ENCODE measurements at places on chromosomes 7 and 10. TPM values are rescaled to one million over a fixed set of nuclear protein-coding genes. Genes with fewer than 3 reads are reported as not detected.
A peak's percentile ranks its signal among the peaks of the same experiment; 100 is the strongest.

The C7orf33 gene
- total RNA-seq = not detected

- no peak overlapping the region for H3K27ac ChIP-seq
- no peaks in the 10 kb centered on the region for H3K36me3 ChIP-seq
- no peak for DNase-seq
- no peaks in the 10 kb centered on the region for H3K4me1 ChIP-seq
Observed at GRCh38 chr10:104806801-104807200, 165.7 kb downstream of the SORCS3 start.

GRCh38 chr10:58322072-58322834 lies 12.6 kb upstream of the UBE2D1 start:
- no peaks in the 10 kb centered on the region for H3K36me3 ChIP-seq
- H3K4me1 ChIP-seq = no peaks in the 10 kb centered on the region
- H3K27ac ChIP-seq = no peak overlapping the region
- DNase-seq = peak; percentile 11

The ITGB1 gene
- total RNA-seq = 1,331 TPM

DNA sequence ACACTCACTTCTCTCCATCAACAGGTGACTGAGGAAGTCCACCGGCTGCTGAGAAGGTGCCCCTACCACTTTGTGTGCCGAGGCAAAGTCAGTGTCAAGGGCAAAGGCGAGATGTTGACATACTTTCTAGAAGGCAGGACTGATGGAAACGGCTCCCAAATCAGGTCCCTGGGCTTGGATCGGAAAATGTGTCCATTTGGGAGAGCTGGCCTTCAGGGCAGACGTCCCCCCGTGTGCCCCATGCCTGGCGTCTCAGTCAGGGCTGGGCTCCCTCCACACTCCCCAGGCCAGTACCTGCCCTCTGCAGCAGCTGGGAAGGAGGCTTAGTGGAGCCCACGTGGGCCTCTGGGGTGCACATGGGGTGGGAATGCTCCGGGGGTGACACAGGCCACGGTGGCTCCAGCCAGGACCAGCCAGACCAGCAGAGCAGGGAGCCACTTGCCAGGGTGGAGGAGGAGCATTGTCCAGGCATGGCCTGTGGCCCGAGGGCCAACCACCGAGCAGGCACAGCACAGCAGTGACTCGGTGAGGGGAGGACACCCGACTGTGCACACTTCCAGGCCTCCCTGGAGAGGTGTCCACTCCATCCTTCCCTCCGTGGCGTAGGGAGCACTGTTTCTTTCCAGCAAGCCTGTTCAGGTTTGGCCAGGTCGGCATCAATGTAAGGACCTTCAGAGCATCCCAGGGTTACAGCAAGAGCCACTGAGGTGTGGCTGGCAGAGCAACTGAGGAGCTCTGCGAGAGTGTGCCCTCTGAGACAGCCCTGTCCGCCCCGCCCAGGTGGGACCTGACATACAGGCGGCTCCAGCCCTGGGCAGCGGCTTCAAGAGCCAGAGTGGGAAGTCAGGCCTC lies 139.7 kb downstream of the ADCY1 start:
- no peak overlapping the region for H3K4me3 ChIP-seq
- DNase-seq = no peak
- H3K27ac ChIP-seq = no peak overlapping the region
- no peaks in the 10 kb centered on the region for H3K4me1 ChIP-seq
- no peaks in the 10 kb centered on the region for H3K36me3 ChIP-seq
- peaks cover 9% of the 10 kb centered on the region for H3K27me3 ChIP-seq

The ADAMTS14 gene
- under 0.01 TPM for total RNA-seq

DNA sequence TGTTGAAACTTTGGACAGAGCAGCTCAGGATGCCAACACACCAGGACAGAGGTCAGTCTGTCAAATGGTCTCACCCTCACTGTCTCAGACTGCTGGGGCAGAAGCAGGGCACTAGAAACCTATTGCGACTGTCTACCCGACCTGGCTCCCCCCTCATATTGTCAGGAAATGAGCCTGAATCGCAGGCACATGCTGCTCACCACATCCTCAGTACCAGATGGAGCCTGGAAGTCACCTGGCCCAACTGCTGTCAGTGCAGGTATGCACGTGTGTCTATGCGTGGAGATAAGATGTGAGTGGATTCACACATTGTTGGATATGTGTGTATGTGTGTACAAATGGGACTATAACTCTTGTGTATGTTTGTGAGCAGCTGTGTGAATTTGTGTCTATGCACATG lies 3.2 kb upstream of the CDHR1 start:
- peaks cover 38% of the 10 kb centered on the region for H3K27me3 ChIP-seq
- DNase-seq = no peak
- H3K36me3 ChIP-seq = no peaks in the 10 kb centered on the region

GRCh38 chr10:126842356-126842755 lies 62.9 kb upstream of the DOCK1 start:
- H3K27ac ChIP-seq = no peak overlapping the region
- H3K4me3 ChIP-seq = no peak overlapping the region
- peaks cover 4% of the 10 kb centered on the region for H3K27me3 ChIP-seq
- H3K4me1 ChIP-seq = no peaks in the 10 kb centered on the region
